COR-L47 (cell line): ENCODE measurements at places on chromosomes 11 and 22.

DNA sequence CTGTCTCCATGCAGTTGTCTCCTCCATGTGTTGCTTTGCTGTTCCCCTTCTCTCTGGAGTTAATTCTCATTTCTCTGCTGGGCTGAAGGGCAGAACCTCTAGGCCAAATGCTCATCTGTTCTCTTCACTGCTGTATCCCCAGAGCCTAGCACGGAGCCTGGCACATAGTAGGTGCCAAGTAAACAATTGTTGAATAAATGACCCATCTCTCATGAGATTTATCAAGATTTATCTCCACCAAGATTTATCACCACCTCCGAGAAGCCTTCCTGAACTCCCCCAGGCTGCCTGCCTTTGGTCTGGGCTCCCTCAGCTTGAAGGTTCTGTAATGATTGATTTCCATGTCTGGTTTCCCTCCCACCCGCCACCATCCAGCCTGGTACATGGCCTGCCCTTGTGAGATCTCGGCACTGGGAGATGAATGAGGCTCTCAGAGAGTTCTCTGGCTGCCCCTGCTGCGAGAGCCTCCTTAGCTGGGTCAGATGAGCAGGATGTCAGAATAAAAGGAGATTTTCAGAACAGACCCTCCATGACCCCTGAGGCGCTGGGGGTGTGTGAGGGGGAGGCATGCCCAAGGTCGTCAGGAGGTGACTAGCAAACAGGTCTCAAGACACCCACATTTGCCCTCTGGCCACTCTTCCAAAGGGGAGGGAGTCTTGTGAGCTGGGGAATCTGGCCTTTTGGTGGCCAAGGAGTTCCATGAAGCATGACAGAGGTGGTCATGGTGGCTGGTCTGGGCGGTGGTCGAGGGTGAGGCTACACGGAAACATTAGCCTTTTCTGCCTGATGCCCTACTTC, 2.4 kb upstream of the GDPD5 start:
- no peak for DNase-seq

- no peak for DNase-seq
Measured at GRCh38 chr11:62497132-62497801, 49.3 kb downstream of the AHNAK start.

DNA sequence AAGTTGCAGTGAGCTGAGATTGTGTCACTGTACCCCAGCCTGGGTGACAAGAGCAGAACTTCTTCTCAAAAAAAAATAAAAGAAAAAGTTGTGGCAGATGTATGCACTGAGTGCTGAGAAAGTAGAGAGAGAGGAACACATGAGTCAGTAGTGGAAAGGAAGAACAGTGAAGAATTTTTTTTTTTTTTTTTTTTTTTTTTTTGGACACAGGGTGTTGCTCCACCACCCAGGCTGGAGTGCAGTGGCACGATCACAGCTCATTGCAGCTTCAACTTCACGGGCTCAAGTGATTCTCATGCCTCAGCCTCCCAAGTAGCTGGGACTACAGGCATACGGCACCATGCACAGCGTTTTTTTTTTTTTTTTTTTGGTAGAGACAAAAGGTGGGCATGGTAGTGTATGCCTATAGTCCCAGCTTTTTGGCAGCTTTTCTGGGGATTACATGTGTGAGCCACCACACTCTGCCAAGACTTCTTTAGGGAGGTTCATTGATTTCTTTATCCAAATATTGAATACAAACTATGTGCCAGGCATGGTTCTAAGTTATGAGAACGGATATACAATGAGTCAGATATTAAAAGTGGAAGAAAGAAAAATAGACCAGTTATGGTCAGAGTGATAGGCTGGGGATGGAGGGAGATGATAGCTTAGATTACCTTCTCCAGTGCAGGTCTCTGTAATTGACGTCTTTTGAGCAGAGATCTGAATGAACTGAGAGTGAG, 62.0 kb downstream of the YAP1 start:
- DNase-seq: no peak

DNA sequence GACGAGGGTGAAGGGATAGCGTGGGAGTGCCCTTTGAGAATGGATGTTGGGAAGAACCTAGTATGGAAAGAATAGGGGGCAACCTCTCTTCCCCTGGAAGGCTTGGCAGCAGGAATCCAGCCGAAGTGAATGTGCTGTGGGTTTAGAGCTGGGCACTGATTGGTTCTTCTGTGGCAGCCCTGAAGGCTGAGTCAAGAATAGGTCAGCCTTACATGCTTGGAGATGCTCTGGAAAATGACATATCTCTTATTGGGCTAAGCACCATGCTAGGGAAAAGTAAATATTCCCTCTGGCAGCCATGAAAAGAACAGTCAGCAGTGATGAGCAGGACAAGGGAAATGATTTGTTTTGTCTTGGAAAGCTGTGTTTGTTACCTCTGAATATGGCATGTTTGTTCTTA, 149.5 kb downstream of the COMMD9 start:
- DNase-seq: no peak

DNA sequence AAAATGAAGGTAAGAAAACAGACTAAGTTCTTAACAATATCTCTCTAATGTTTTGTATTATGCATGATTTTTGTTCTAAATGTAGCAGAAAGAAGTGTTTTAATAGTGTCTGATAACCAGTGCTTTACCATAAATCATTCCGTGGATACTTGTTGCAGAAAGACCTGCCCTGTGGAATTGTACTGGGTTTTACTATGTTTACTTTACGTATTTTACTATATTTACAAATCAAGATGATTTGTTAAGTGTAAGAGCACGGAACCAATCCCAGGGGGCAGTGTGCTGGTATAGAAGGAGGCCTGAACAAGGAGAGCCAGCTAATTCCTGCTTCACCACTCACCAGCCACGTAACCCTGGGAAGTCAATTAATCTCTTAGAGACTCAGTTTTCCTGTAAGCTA, 1.4 kb downstream of the HTR3B start:
- DNase-seq: peak; percentile 13

GRCh38 chr11:12775955-12776354, 101.7 kb downstream of the TEAD1 start:
- DNase-seq: no peak

GRCh38 chr11:34627197-34627596, 6.3 kb downstream of the EHF start:
- no peak for DNase-seq

- no peak for DNase-seq
Measured at GRCh38 chr11:64084951-64085710, 49.4 kb downstream of the FLRT1 start.

DNA sequence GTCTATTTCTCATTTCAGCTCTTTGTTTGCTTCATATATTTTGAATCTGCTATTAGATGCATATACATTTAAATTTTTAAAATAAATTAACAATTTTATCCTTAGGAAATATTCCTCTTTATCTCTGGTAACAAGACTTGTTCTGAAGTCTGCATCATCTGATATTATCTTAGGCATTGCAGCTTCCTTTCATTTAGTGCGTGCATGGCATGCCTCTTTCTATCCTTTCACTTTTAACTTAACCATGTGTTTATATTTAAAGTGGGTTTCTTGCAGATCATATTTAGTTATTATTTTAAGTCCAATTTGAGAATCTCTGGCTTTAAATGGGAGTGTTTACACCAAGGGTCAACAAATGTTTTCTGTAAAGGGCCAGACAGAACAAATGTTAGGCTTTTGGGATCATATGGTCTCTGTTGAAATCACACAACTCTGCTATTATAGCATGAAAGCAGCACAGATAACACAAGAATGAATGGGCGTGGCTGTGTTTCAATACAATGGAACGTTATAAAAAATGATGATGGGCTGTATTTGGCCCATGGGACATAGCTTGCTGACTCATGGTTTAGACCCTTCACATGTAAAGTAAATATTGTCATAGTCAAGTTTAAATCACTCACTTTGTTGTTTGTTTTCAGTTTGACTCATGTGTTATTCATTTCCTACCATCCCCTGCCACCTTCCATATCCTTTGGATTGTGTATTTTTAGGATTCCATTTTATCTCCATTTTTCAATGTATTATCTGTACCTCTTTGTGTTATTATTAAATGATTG, 83.9 kb upstream of the SNX19 start:
- DNase-seq: no peak

DNA sequence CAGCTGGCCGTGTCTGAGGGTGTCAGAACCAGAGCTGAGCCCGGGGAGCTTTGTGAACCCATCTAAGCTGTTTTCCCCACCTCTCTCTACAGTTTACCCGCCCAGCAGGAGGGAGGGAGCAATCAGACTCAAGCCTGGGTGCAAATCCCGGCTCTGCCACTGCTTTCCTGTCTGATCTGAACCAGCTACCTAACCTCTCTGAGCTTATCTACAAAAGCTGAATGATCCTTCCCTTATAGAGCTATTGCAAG, 252 bp downstream of the APOL2 start:
- no peak for DNase-seq

- DNase-seq: no peak
Measured at GRCh38 chr11:74015919-74016684, 7.2 kb upstream of the UCP3 start.

DNA sequence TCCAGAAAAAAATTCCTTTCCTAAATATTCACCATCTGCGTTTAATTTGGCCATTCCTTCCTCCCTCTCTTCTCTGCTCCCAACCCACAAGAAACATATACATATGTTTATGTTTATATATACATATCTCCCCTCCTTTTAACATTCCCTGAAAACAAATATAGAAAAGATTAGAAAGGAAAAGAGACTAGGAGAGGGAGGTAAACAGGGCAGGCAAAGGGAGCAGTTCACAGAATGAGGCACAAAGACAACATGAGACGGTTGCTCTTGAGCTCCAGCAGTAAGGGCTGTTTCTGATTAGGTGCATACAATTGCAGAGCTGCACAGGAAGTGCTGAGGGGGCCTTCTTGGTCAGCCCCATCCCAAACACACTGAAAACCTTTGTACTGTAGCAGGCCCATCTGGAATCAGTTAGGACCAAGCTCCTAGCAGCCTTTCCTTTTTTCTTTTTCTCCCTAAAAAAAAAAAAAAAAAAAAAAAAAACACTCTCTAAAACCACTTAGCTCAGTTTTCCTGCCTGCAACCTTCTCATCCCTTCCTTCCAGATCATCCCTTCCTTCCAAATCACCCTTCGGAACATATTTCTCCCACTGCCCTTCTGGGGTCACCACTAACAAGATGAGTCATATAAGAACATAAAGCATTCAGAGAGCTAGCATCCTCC, 57.0 kb downstream of the RBFOX2 start:
- DNase-seq: no peak

DNA sequence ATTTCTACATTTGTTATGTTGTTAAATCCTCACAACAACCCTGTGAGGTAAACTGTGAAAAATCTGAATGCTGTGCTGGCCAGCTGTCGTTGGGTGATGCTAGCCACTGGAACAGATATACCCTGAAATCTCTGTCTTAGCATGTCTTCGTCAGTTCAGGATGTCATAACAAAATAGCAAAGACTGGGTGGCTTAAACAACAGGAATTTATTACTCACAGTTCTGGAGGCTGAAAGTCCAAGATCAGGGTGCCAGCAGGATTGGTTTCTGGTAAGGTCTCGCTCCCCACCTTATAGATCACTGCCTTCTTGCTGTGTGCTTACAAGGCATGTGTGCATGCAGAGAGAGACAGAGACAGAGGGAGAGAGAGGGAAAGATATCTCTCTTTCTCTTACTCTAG, 211.7 kb downstream of the C11orf91 start:
- DNase-seq: no peak

GRCh38 chr22:27283714-27284113, 517.8 kb downstream of the MN1 start:
- no peak for DNase-seq

- no peak for DNase-seq
Measured at GRCh38 chr11:124646148-124646547, 23.5 kb downstream of the TBRG1 start.

- DNase-seq: no peak
Measured at GRCh38 chr11:108601150-108601549, 7.6 kb upstream of the EXPH5 start.

GRCh38 chr11:73159297-73159696, 17.2 kb upstream of the FCHSD2 start:
- DNase-seq: no peak

DNA sequence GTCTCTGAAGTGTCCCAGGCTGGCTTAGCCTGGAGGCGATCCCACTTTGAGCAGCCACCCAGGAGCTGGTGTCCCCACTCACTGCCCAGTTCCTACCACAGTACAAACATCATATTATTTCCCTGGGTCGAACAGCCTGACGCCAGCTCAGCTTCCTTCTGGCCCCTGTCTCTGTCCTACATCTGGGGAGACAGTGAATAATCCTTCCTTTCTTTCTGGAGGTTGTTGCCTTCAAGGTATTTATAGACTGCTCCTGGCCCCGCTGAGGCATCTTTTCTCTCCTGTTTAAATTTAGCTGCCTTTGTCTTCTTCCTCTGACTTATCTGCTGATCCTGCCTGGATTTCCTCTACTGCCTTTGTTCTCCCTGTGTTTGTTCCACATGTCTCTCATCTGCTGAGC, 56.8 kb upstream of the LRRC55 start:
- DNase-seq: no peak

- DNase-seq: no peak
Measured at GRCh38 chr11:12172493-12173013, 62.2 kb downstream of the MICAL2 start.

- no peak for DNase-seq
Measured at GRCh38 chr11:126358763-126359160, 3.3 kb downstream of the ST3GAL4 start.

GRCh38 chr11:130150790-130151189, 8.8 kb upstream of the ST14 start:
- no peak for DNase-seq

DNA sequence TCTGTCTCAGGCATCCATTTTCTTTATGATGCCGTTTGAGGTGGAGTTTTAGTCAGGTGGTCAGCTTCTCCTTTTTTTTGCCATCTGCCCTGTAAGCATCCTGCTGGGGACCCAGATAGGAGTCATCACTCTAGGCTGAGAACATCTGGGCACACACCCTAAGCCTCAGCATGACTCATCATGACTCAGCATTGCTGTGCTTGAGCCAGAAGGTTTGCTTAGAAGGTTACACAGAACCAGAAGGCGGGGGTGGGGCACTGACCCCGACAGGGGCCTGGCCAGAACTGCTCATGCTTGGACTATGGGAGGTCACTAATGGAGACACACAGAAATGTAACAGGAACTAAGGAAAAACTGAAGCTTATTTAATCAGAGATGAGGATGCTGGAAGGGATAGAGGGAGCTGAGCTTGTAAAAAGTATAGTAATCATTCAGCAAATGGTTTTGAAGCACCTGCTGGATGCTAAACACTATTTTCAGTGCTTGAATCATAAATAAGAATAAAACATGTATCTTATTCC, 10.9 kb upstream of the HBE1 start:
- no peak for DNase-seq

- DNase-seq: no peak
Measured at GRCh38 chr11:32062540-32062939, 28.3 kb upstream of the RCN1 start.

GRCh38 chr22:49512487-49513165, 315.0 kb downstream of the BRD1 start:
- peak; percentile 77 for DNase-seq
